ENCODE measurements at places on chromosomes 2 and 18.

DNA sequence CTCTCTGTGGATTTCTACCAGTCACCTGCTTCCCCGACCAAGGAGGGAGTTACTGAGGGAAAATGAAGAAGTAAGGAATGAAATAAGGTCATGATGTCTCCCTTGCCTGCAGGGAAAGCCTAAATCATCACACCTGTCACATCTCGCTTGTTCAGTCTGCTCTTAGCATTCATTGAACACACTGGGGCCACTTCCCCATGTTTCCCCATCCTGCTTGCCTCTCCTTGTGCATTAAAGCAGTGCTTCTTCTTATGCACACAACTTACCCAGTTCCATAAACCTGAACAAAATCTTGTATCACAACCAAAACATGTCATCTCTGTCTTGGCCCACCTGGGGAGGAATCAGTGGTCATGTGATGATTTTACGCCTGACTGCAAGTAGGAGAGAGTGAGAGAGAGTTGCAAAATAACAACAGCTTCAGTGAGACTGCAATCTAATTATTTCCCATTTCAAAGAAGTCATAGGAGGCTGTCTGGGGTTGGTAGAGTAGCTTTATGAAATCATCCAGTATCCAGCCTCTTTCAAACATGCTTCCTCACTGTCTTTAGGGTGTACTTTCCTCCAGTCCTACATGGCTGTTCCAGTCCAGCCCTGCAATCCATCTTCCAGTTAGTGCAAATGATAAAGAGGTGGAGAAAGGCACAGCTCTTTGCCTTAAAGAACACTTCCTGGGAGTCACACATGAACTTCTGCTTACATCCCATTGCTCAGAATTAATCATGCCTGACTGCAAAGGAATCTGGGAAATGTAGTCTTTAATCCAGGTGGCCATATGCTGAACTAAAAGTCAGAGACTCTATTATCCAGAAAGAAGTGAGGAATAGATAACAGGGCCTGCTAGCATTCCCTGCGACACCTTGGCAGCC is 220.1 kb downstream of the HAUS1 start:
- no peak for DNase-seq

DNA sequence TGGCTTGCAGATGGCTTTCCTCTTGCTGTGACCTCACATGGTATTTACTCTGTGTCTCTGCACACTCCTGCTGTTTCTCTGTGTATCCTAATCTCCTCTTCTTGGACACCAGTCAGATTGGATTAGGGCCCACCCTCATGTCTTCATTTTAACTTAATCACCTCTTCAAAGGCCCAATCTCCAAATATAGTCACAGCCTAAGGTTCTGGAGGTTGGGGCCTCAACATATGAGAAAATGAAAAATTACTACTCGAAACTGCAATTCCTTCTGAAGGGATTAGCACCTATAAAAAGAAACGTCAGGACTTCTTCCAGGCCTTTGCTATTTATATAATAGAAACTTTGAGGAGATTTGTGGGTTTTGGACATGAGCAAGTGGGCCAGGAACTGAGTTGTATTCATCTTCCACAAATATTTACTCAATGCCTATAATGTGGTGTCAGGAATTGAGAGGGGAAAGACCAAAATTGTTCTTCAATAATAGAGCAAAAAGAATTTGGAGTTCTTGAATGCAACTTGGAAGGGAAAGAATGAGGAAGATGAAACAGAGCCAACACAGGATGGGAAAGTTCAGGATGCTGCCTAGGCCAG is 270.0 kb upstream of the FN1 start:
- DNase-seq = no peak

DNA sequence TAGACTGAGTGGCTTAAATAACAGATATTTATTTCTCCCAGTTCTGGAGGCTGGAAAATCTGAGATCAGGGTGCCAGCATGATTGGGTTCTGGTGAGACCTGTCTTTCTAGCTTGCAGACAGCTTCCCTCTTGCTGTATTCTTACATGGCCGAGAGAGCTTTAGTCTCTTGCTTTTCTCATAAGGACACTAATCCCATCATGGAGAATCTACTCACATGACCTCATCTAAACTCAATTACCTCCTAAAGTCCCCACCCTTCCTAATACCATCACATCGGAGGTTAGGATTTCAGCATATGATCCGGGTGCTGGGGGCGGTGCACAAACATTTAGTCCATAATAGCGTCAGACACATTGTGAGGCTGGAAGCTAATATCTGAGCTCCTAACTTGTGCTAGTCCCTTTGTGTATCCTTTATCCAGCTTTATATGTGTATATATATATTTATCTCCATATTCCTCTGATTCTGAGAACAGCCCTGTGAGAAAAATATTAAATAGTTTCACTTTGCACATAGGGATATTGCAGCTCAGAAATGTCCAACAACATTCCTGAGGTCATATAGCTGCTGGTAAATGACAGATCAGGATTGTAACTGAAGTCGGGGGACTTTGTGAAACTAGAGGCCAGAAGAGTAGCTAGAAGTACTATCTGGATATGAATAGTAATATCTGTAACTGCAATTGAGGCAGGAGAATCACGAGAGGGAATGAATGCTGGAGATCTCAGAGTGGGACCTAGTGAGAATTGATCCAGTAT is 28.9 kb downstream of the MARCHF4 start:
- no peak for DNase-seq

DNA sequence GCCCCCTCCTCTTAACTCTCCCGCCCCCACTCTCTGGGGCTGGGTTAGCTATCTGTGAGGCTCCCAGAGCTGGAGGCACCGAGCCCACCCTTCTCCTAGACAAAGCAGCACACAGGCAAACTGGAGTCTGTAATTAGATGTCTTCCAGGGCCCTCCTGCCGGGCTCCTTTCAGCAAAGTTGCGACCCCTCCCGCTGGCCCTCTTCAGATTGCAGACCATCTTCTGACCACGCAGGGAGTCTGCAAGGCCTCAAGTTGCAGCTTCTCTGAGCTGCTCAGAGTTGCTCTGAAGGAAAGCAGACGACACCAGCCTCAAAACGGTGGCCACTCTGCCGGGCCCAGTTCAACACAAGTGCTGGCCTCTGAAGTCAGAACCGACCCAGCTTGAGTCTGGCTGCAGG is 228.4 kb upstream of the COPS8 start:
- no peak for DNase-seq

DNA sequence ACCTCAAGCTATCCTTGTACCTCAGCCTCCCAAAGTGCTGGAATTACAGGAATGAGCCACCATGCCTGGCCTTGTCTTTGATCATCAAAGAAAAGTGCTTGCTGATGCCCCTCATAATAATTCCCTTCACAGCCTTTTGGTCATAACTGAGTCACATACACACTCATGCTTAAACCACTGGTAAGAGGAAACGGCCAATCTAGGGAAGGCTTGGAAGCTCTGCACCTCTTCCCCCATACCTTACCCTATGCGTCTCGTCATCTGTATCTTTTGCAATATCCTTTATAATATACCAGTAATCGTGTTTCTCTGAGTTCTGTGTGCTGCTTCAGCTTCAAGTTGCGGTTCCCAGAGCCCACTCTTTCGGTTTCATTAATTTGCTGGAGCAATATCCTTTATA is 4.8 kb upstream of the RNF138 start:
- no peak for DNase-seq

GRCh38 chr2:68719912-68720311 is 14.7 kb upstream of the ARHGAP25 start:
- DNase-seq = no peak

GRCh38 chr2:30235008-30235655 is 3.8 kb downstream of the LBH start:
- no peak for DNase-seq

GRCh38 chr2:47344890-47345589 is 57.9 kb upstream of the MSH2 start:
- peak; percentile 56 for DNase-seq

DNA sequence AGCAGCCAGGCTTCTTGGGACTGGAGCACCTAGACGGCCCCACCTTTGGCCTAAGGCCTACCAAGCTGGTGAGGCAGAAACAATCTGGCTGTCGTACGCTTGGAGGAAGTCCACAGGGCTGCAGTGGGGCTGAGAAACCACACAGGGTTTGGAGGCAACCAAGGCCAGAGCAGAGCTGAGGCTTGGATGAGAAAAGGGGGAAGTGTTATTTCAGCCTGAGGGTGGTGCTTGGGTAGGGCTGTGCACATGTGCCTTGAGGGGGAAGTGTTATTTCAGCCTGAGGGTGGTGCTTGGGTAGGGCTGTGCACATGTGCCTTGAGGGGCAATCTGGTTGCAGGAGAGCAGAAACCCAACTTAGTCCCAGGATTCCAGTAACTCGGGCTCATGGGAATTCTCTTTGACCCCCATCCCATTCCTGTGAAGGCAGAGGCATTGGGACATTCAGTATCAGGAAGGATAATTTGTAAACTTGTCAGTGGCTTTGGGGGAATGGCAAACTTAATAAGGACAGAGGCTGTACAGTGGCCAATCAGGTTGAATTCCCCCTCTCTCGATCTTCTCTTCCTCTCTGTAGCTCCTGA is 971 bp upstream of the FBXO41 start:
- no peak for DNase-seq

GRCh38 chr2:203871371-203871983 is 3.9 kb downstream of the CTLA4 start:
- DNase-seq = no peak

DNA sequence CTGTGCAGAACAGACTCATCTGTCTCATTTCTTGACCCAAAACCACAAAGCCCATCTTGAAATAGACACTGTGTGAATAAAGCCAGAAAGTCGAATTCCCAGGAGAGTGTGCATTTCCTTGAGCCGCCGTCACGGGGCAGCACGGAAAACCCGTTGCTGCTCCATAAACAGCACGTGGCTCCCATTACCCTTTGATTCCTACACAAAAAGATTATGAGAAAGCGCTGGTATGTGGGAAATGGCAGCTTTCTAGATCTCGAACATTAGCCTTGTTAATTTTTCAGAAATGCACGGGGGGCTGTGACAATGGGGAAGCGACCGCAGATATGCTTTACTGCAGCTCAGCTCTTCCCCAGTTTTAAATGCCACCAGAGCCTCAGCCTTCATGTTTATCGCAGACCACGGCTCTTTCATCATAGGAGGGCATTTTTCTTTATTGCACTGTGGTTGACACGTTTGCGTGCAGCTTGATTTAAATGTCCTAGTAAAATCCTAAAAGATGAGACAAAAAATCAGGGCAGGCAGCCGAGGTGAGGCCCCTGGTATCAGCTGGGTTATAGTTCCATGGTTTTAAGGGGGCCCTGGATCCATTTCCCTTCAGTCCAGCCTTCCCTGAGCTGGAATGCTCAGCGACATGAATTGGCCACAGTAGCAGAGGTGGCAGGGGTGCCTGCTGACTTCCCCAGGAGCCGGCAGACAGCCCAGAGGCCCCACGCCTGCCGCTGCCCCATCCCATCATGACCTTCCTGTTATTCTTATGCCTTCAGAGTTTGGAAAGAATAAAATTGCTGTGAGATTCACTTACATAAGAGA is 249.3 kb downstream of the NDUFA10 start:
- DNase-seq = no peak

DNA sequence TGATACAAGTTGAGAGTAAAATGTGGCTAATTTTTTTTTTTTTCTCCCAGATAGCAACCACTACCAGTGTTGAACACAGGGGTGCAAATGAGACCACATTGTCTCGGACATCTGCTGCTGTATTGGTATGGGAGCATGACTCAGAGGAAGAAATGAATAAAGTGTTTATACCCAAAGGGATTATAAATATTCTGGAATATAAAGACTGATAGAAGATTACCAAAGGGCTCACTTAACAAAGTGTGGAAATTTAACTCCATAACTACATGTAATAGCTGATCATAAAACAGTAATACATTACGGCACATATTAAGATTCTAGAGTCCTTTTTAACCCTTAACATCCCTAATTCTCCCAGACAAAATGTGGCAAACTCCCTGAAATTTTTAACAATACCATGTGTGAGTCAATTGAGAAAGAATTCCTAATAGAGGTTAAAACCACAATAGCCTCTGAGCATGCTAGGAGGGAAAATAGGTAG is 1023.0 kb upstream of the ACVR2A start:
- no peak for DNase-seq

DNA sequence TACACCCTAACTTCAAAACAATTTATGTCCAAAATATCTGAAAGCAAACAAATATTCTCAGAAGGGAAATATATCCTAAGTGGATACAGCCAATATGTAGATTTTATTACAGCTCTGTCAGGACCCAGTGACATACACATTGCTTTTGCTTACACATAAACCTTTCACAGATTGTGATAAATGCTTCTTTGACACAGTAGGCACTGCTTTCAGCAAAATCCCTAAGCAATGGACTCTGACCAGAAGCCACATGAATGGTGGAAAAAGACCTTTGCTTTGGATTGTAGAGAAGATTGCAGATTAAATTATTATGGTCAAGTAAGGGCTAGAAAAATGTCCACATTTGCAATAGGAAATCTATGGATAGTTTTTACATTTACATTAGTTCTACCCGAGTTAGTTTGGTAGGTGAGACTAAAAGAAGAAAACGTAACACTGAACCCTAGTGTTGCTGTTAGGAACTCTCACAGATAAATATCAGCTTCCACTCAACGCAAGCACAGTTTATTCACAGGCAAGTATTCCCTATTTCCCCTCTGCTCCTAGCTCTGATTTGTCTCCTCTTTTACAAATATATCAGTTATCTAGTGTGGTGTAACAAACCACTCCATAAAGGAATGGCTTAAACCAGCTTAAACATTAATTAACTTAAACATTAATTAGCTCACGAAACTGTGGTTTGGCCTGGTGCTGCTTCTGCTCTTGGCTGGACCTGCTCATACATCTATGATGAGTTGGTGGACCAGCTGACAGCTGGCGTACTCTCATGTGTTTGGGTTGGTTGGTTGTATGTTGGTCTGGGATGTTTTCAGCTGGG is 23.6 kb upstream of the SERPINE2 start:
- no peak for DNase-seq

GRCh38 chr18:23855721-23856120 is 158.8 kb upstream of the TTC39C start:
- DNase-seq = no peak

DNA sequence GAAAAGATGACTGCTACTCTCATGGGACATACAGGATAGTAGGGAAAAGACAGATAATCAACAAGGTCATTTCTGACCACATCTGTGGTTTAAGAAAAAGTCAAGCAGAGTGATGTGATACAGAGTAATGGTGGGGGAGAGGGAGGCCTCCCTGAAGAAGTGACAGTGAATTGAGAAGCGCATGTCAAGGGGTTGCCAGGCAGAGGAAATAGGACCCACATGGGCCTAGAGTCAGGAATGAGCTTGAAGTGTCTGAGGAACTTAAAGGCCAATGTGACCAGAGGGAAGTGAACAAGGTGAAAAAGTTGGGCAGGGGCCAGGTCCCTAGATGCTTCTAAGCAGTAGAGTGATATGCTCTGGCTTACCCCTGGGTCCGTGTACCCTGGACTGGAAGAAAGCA is 113.5 kb upstream of the PPP1CB start:
- DNase-seq = no peak

DNA sequence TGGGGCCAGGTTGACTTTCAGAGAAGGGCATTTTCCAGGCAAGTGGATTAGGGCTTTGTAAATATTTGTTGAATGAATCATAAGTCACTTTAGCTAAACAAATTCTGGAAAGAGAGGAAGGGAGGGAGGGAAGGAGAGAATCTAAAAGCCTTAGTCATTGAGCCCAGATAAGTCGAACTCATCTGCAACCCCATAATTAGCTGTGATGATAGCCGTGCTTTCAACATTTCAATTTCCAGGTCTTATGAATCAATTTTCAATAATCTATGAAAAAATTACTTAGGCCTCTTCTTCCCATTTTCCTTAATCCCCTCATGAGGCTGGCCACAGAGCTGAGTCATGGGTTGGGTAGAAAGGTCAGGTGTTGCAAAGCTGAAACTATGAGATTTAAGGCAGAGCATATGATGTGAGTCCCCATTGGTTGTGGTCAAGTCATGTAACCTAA is 111.9 kb upstream of the MAPRE2 start:
- DNase-seq = no peak
